Activated CD4-positive, alpha-beta T cell treated with anti-CD3 and anti-CD28 coated beads, Interleukin-2, amount 10 ng/mL, durations not matched to agents 24 days and 14 days (primary cell): ENCODE measurements at places on chromosomes 3 and 15. TPM values are rescaled to one million over a fixed set of nuclear protein-coding genes. Genes with fewer than 3 reads are reported as not detected.

The SPATA16 gene
- total RNA-seq, result not detected in 2 replicates

The PLCH1 gene
- 0.38 TPM in 1 of 2 replicates, not detected in the other for total RNA-seq

DNA sequence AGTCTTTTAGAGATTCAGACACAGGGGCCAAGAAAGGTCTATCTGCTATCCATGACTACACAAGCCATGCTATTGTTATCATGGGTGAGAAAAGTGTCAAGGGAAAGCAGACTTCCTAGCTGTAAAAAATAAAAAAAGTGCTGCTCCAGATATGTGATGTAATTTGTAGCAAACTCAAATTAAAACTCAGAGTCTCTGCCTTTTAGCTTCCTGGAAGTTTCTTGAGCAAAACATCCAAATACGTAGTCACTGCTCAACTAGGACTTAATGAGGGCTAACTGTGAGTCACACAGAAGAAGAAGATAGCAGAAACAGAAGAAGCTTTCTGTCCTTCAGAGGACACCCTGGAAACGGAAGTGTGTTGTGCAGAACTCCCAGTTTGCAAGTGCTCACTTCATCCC lies 393.4 kb upstream of the NR2F2 start:
- H3K27me3 ChIP-seq, result peaks cover 6% of the 10 kb centered on the region
- no peak overlapping the region for H3K4me3 ChIP-seq
- no peaks in the 10 kb centered on the region for H3K4me1 ChIP-seq
- no peak overlapping the region for H3K27ac ChIP-seq
- no peak for DNase-seq

DNA sequence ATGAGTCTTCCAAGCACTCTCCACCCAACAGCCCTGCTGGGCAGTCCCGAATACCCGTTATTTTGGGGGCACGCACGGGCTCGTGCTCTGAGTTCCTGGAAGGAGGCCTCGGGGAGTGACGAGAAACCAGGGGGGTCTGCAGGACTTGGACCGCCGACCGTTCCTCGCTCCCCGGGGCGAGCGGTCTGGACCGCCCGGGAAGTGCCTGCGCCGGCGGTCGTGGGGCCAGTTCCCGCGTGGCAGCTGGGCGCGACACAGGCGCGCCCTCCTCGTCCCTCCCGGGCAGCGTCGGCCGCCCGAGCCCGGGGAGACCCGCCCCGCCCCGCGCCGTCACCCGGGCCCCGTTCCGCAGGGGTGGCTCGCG lies 387 bp downstream of the GNB4 start:
- peak overlapping the region; percentile 85 for H3K4me3 ChIP-seq
- H3K4me1 ChIP-seq, result peaks cover 30% of the 10 kb centered on the region
- H3K27ac ChIP-seq, result peak overlapping the region; percentile 77
- H3K27me3 ChIP-seq, result peaks cover 65% of the 10 kb centered on the region
- peaks cover 5% of the 10 kb centered on the region for H3K36me3 ChIP-seq
- no peak for DNase-seq

DNA sequence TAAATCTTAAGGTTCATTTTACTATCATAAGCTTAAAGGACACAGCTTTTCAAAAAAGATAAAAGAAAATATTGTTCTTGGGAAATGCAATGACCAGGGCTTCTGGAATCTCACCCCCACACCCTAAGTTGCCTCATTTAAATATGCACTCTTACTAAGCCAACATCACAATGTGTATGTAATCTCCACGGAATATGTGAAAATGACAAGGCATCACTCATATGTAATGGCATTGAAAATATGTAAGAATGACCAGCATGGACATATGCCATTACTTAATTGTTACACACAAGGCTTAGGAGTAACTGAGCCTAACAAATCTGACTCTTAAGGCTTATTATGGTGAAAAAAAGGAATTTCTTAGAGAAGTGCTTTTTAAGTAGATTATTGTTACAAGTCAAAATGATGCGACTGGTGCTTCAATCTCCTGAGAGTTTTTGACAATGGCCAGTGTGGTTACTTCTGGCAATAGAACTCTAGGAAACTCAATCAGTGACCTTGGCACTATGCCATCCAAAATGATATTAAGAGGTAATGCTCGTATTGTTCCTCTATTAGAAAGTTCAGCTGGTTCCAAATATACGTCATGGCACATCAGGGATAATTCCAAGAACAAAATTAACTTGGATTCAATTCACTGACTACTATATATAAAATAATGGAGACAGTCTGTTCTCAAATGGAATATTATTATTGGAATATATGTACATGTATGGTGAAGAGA lies 290.0 kb upstream of the PLSCR5 start:
- H3K4me3 ChIP-seq, result no peak overlapping the region
- DNase-seq, result no peak
- H3K4me1 ChIP-seq, result no peaks in the 10 kb centered on the region
- no peaks in the 10 kb centered on the region for H3K36me3 ChIP-seq
- no peak overlapping the region for H3K27ac ChIP-seq
- H3K27me3 ChIP-seq, result no peaks in the 10 kb centered on the region

- H3K4me1 ChIP-seq, result peaks cover 28% of the 10 kb centered on the region
- H3K27ac ChIP-seq, result peak overlapping the region; percentile 70
- H3K27me3 ChIP-seq, result peaks cover 29% of the 10 kb centered on the region
These were observed 191.3 kb downstream of the FOXP1 start for GRCh38 chr3:71392251-71392650.

DNA sequence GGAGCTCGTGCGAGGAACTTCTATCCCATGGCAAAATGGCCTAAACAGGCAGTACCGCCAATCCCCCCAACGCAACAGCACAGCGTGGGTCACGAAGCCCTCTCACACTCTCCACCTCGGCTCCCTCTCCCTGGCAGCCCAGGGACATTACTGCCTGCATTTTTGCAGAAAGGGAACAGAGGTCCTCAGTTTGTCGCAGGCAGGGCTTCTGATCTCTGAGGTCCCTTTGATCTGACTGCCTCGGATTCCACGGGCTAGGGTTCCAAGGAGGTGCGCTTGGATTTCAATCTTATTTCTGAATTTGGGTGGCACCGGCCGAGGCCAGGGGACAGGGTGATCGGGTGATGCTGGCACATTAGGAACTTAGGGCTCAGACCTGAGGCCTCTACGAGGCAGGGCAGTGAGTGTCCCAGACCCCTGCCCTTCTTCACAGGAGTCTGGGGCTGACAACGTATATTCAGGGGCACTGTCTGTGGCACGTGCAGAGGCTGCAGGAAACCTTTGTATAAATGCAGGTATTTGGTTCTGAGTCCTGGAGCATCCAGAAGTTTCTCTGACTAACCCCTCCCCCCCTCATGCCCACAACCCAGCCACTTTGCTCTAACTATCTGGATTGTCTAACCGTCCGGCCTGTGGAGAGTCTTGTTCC lies 197.9 kb downstream of the XXYLT1 start:
- no peaks in the 10 kb centered on the region for H3K36me3 ChIP-seq
- no peak overlapping the region for H3K4me3 ChIP-seq
- H3K4me1 ChIP-seq, result no peaks in the 10 kb centered on the region
- no peak overlapping the region for H3K27ac ChIP-seq
- no peak for DNase-seq
- H3K27me3 ChIP-seq, result no peaks in the 10 kb centered on the region

DNA sequence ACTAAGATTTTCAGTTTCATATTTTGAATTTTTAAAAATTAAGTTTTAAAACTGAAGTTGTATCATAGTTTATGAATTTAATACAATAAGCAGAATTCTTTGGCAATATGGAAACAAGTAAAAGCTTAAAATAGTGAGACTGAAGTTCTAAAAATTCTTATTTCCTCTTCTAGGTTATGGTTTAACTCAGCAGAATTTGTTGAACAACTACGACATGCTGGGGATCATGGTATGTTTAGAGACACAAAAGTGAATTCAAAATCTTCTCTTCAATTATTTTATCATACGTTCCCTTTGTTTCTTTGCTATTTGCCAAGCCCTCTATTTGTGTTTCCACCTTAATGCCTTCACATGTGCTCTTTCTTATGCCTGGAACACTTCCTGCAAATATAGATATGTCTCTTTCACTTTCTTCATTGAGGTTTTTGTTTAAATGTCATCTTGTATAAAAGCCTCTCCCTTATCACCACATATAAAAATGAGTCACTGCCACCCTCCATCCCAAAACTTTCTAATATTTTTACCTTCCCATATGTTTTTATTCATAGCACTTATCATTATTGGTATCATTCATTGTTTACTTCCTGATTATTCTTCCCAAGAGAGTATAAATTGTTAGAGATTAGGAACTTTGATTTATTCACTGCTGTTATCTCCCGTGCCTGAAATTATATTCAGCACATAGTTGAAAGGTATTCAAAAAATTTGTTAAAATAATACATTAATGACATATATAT lies 6.4 kb downstream of the SUCNR1 start:
- H3K27ac ChIP-seq, result no peak overlapping the region
- DNase-seq, result no peak
- no peaks in the 10 kb centered on the region for H3K36me3 ChIP-seq
- H3K4me1 ChIP-seq, result peaks cover 8% of the 10 kb centered on the region

DNA sequence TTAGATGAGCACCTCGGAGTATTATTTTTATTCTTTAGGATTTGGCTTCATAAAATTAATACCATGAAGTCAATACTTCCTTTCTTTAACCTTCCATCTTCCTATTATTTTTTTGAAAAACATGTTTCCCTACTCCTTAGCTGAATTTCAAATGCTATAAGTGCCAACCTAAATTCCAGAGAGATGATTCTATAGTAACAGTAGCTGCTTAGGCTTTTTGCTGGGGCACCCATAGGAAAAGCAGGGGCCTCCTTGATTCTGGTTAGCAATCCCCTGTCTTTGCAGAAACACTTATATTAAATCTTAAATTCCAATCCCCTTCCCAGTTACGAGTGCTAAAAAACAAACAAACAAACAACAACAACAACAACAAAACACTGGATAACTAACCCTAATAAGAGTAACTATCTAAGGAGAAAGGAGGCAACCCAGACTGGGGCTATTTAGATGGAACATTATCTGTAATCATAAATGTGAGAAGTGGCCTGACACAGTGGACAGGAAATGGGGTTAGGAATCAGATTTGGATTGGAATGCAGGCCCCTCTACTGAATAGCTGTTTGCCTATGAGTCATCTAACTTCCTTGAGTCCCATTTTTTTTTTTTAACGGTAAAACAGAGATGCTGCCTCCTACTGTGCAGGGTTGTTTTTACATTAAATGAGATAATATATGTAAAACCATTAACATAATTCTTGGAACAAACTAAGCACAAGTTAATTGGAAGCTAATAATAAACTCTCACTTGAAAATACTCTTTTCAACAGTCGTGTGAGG lies 148.1 kb downstream of the WDR72 start:
- no peak for DNase-seq
- no peaks in the 10 kb centered on the region for H3K27me3 ChIP-seq
- H3K4me1 ChIP-seq, result no peaks in the 10 kb centered on the region
- H3K4me3 ChIP-seq, result no peak overlapping the region

GRCh38 chr15:89293012-89293411 lies 41.6 kb downstream of the POLG start:
- DNase-seq, result no peak
- no peak overlapping the region for H3K4me3 ChIP-seq
- no peaks in the 10 kb centered on the region for H3K27me3 ChIP-seq
- peaks cover 3% of the 10 kb centered on the region for H3K4me1 ChIP-seq
- H3K36me3 ChIP-seq, result peaks cover 61% of the 10 kb centered on the region
